ENCODE measurements at places on chromosomes 7 and 10.

DNA sequence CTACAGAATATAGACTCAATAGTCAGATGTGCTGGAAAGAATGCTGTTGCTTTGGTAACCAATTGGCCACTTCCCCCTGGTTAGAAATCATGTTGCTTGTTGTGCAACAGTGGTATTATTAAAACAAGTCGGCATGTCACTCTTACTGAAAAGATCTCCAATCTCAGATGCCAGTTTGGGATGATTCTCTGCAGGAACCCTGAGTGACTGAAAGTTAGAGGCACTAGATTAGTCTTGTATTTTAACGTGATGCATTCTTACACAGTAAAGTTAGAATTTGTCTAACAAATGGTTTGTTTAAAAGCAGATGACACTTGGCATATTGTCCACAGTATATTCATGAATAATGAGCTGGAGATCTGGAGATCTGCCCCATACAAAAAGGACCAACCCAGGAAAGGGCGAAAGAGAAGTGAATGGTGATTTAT is 287.6 kb downstream of the TWIST1 start:
- DNase-seq, result peak; percentile 54

DNA sequence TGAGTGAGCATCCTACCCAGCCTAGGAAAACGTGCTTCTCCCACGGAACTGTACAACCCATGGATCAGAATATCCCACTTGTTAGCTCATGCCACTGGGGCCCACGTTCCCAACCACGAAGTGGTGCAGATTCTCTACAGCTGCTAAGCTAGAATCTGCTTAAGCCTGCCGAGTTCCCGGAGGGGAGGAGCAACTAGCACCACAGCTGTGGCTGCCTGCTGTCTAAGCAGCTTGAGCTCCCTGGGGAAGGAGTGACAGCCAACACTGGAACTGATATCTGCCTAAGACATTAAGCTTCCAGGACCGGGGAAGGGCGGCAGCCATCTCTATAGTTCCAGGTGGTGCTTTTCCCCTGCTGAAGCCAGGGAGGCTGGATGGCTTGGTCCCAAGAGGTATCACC is 334.7 kb upstream of the CHRM2 start:
- no peak for DNase-seq

DNA sequence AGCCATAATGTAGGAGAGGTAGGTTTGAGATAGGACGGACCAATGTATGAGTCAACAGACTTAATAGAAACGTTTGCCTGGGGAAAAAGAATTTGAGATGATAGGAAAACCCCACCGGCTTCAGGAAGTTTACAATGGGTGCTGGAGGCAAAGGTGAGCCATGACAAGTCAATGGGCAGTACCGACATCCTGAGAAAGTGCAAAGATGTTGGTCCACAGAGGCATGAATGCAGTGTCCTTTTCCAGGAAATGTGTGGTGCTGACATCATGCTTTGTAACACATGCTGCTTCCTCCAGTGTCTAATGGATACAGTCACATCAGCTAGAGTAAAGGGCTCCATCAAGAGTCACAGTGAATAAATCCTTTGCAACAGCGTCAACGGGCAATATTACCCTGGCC is 533.6 kb downstream of the INHBA start:
- DNase-seq, result no peak

DNA sequence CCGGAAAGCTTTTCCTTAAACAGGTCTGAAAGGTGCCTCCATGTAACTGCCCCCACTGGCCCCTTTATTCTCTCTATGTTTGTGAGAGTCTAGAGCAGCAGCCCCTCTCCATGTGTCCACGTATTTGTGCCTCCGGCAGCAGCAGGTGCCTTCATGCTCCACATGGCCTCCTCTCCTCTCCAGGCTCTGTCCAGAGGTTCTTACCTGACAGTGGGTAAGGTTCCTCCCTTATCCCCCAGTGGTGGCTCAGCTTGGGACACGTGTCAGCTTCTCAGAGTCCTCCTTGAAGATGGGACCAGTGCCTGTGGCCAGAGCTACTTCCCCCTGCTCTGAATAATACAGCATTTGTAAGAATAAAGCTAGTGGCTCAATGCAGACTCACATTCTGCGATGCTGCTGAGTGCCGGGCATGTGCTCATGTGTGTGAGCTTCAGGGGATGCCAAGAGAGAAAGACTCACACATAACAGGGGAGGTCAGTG is 7.9 kb downstream of the CALML3 start:
- no peak for DNase-seq

- no peak for DNase-seq
Measured at GRCh38 chr7:29843726-29844125, 37.4 kb downstream of the WIPF3 start.

DNA sequence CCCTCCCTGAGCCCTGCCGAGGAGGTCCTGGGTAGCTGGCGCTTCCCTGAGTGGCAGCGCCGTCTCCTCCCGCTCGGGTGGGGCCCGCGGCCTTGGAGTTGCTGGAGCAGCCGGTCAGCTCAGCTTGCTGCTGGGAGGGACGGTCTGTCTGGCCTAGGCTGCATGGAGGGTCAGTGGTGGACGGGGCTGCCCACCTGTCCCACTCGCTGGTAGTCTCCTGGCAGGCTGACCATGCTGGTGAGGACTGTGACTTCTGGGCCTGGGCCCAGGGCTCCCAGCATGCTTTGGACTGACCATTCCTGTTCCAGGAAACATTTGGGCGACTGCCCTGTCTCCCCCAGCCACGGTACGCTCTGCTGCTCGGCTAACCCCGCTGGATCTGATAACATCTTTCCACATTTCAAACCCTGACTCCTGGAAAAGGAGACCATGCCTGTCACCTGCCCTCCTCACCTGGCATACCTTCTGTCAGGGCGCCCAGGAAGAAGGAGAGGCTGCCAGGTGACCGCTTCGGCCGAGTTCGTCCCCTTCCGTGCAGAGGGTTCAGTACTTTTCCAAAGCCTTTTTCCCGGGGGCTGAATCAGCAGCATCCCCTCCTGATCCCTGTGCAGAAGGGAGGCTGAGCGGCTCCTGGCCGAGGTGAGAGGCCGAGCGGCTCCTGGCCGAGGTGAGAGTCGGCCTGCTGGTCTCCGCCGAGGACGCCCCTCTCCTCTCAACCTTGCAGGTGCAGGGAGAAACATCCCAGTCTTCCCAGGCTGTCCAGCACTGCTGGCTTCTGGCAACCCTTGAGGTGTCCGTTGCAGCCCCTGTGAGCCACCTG is 43.4 kb downstream of the FAM20C start:
- no peak for DNase-seq

GRCh38 chr10:78869508-78870454 is 199.0 kb upstream of the ZMIZ1 start:
- no peak for DNase-seq

DNA sequence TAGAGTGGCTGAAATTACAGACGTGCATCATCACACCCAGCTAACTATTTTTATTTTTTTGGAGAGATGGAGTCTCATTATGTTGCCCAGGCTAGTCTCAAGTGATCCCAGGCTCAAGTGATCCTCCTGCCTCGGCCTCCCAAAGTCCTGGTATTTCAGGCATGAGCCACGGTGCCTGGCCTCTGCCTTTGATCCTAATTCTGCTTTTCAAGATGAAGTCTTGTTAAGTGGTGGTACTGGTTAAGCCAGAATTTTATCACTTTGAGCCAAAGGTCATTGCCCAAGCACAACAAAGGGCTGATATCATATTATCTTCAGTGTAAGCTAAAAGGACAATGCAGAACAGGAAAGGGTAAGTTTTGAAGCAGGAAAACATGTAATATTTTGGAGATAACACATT is 64.2 kb downstream of the MYOF start:
- DNase-seq, result no peak

GRCh38 chr10:80278480-80278879 is 11.0 kb downstream of the MAT1A start:
- peak; percentile 9 for DNase-seq

GRCh38 chr7:109456116-109456515 is 886.4 kb downstream of the DNAJB9 start:
- no peak for DNase-seq

DNA sequence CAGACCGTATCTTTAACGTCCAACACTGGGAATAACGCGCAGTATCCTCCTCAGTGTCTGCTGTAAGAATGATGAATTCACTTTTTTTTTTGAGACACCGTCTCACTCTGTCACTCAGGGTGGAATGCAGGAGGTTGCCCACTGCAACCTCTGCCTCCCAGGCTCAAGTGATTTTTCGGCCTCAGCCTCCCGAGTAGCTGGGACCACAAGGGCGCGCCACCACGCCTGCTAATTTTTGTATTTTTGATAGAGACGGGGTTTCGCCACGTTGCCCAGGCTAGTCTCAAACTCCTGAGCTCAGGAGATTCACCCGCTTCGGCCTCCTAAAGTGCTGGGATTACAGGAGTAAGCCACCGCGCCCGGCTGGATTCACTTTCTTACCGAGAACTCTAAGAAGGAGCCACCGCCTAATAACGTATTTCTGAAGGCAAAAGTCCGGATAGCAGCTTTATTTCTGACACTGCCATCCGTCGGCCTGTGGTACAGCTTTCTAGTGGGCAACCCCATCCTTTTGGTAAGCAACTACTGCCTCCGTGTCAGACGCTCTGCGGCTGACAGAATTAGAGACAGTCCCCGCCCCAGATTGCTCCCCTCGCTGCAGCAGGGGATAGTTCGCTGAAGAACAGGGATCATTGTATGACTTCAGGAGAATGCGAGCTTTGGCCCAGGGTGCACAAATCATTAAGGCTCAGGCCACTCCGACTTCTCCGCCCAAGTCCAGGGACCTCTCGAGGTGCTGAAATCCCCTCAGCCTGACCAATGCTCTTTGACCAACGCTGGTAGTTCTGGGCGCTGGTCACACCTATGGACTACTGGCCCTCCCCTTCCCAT is 662 bp downstream of the POLR3A start:
- DNase-seq, result peak; percentile 57

DNA sequence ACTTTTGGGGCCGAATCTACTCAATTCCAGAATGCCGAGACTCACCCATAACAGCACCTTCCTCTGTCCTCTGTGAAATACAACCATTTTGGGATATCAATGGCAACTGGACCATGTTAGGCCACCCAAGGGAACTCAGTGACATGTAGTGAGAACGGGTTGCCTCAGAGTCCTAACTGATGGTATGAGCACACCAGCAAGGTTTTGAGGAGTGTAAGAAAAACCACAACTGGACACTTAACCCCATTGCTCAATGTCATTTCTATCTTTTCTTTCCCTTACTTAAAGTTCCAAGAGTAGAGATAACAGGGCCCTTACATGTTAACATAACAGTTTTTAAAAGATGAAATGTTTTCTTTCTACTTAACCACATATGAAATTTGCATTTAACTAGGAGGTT is 67.1 kb downstream of the TNS3 start:
- DNase-seq, result no peak

GRCh38 chr10:117537436-117537903 is 5.1 kb upstream of the EMX2 start:
- DNase-seq, result peak; percentile 83

DNA sequence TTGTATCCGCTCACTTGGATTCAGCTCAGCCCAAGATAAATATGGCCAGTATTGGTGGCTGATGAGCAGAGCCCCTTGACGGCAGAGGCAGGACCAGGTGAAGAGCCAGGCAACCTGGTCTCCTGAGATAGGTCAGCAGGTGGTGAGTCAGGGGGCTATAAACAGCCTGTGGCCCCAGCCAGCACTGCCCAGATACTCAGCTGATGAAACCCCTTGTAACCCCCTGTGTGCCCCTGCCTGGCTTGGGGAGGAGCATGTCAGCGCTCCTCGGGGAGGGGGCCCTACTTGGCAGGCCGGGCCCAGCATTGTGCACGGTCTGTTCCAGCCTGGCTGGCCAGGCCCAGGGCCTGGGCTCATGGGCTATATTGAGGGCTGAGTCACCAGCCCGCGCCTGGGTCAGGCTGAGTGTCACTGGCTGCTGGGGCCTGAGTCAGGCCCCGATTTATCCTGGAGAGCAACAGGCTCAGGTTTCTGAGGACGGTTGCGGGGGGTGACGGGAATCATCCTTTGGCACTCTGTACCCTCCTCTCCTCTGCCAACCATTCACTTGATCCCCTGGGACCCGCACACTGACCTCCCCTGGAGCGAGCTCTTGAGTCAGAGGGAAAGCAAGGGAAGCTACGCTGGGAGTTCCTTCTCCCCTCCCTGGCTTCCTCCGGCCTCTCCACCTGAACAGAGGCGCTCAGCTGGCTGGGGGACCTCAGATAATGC is 2.8 kb upstream of the FLNC start:
- peak; percentile 89 for DNase-seq

DNA sequence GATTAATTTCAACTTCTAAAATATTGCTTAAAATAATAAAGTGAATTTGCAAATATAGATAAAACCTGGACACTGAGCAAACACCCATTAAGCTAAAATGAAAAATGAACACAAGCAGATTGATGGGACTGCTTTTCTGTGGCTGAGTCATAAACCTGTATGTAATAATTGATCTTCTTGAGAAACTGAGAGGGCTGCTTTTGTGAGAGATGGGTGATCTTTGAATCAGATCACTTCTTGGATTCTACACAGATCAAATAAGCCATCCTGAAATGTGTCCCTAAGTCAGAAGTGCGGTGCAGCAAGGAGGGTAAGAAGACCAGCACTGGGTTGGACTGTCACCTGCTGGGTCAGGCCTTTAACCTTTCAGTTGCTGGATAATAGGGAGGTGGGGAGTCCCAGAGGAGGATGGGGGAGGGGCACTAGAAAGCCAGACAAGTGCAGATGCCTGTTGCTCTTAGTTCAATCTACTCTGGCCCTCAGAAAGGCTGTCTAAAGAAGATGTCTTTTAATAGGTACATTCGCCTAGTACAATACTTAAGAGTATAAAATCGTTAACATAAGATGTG is 178.2 kb upstream of the NAMPT start:
- DNase-seq, result no peak

DNA sequence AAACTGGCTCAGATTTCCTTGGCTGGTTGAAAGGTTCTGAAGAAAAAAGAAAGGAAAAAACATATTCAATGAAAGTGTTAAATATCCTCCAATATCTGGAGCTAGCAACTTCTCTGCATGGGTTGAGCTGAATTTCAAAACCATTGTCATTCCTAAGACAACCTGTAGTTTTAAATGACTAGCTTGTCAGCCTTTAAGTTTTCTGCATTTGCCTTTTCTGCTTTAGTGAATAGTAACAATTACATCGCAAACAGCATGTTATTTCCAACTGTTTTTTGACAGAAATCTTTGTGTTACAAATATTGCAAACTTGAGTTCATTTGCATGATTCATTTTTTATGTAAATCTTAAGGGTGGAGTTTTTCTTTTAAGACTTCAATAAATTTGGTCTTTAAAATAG is 852.3 kb upstream of the CELF2 start:
- no peak for DNase-seq

DNA sequence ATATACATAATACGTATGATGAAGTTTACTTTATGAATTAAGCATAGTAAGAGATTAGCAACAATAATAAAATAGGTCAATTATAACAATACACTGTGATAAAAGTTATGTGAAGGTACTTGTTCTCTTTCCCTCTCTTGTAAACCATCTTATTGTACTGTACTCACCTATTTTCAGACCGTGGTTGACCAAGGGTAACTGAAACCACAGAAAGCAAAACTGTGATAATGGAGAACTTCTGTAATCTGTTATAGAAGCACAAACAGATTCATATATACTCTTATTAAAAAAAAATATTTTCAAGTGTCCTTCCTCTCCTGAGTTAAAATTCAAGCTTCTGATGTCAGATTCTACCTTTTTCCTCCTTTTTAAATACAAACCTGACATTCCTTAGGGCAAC is 1247.8 kb upstream of the SORCS1 start:
- no peak for DNase-seq

All from AG20443 (cell line).